Cardiac muscle cell (in vitro differentiated cells and primary cell): ENCODE measurements at places on chromosomes 6 and 20. TPM values are rescaled to one million over a fixed set of nuclear protein-coding genes. Genes with fewer than 3 reads are reported as not detected.

LY6G6D gene
- polyA plus RNA-seq, result not detected in 2 replicates

TCF15 gene
- 2.4 and 3.0 TPM in 2 replicates for polyA plus RNA-seq

FUT9 gene
- polyA plus RNA-seq, result not detected in 2 replicates

TTPAL gene
- 6.6 and 9.8 TPM in 2 replicates for polyA plus RNA-seq

ANKRD66 gene
- polyA plus RNA-seq, result not detected in 2 replicates

KHDRBS2 gene
- 1.3 and 3.7 TPM in 2 replicates for polyA plus RNA-seq

ZBTB12 gene
- 0.62 TPM in 1 of 2 replicates, not detected in the other for polyA plus RNA-seq

CYP21A2 gene
- polyA plus RNA-seq, result 0.62 TPM in 1 of 2 replicates, not detected in the other

PEX3 gene
- 34.9 and 40.0 TPM in 2 replicates for polyA plus RNA-seq

BPIFA1 gene
- polyA plus RNA-seq, result not detected in 2 replicates

SHLD1 gene
- polyA plus RNA-seq, result 4.6 and 10.9 TPM in 2 replicates

DDR1 gene
- 108 and 118 TPM in 2 replicates for polyA plus RNA-seq

GABRR1 gene
- not detected in 2 replicates for polyA plus RNA-seq

SPATS1 gene
- not detected in 2 replicates for polyA plus RNA-seq

WFDC13 gene
- polyA plus RNA-seq, result not detected in 2 replicates

C6orf15 gene
- polyA plus RNA-seq, result not detected in 2 replicates

RIPOR2 gene
- 2.2 and 4.4 TPM in 2 replicates for polyA plus RNA-seq

LEMD2 gene
- polyA plus RNA-seq, result 65.4 and 79.0 TPM in 2 replicates

TENT5A gene
- polyA plus RNA-seq, result 8.1 and 14.4 TPM in 2 replicates

DDRGK1 gene
- polyA plus RNA-seq, result 48.1 and 81.6 TPM in 2 replicates

TMEM74B gene
- 10.9 and 12.3 TPM in 2 replicates for polyA plus RNA-seq

BCLAF1 gene
- polyA plus RNA-seq, result 45.1 and 67.3 TPM in 2 replicates

PROCR gene
- 12.5 and 13.7 TPM in 2 replicates for polyA plus RNA-seq

PRL gene
- polyA plus RNA-seq, result not detected in 2 replicates

TFAP2A gene
- 0.17 and 0.26 TPM in 2 replicates for polyA plus RNA-seq

MDFI gene
- 27.5 and 27.9 TPM in 2 replicates for polyA plus RNA-seq

KIAA0408 gene
- polyA plus RNA-seq, result 0.95 and 2.0 TPM in 2 replicates

SIRPB2 gene
- not detected in 2 replicates for polyA plus RNA-seq

FAM83B gene
- 0.45 TPM in 1 of 2 replicates, not detected in the other for polyA plus RNA-seq

ISM1 gene
- polyA plus RNA-seq, result 0.59 TPM in 1 of 2 replicates, not detected in the other

ZNF335 gene
- polyA plus RNA-seq, result 13.5 and 26.7 TPM in 2 replicates

ZGPAT gene
- polyA plus RNA-seq, result 30.0 and 37.5 TPM in 2 replicates

THEMIS gene
- 0.06 TPM in 1 of 2 replicates, not detected in the other for polyA plus RNA-seq

RAB44 gene
- polyA plus RNA-seq, result not detected in 2 replicates

FAM217A gene
- 1.4 TPM in 1 of 2 replicates, not detected in the other for polyA plus RNA-seq

GRIK2 gene
- polyA plus RNA-seq, result 0.45 and 0.54 TPM in 2 replicates

TRIM26 gene
- polyA plus RNA-seq, result 18.0 and 18.8 TPM in 2 replicates

AIF1 gene
- 1.4 and 1.6 TPM in 2 replicates for polyA plus RNA-seq

FAM162B gene
- 0.56 and 0.61 TPM in 2 replicates for polyA plus RNA-seq

ESR1 gene
- polyA plus RNA-seq, result 1.6 and 4.5 TPM in 2 replicates

HLA-DPA1 gene
- 1.2 and 1.9 TPM in 2 replicates for polyA plus RNA-seq

DPPA5 gene
- not detected in 2 replicates for polyA plus RNA-seq

IMPG1 gene
- 0.84 TPM in 1 of 2 replicates, not detected in the other for polyA plus RNA-seq

CUL9 gene
- polyA plus RNA-seq, result 29.0 and 44.2 TPM in 2 replicates

SIRPD gene
- not detected in 2 replicates for polyA plus RNA-seq

MICB gene
- polyA plus RNA-seq, result 0.64 and 0.99 TPM in 2 replicates

SLC32A1 gene
- polyA plus RNA-seq, result not detected in 2 replicates

C20orf144 gene
- polyA plus RNA-seq, result 1.4 and 1.9 TPM in 2 replicates

FNDC11 gene
- polyA plus RNA-seq, result 0.09 and 2.9 TPM in 2 replicates

REV3L gene
- 18.1 and 27.2 TPM in 2 replicates for polyA plus RNA-seq
